Activated CD4-positive, CD25-positive, alpha-beta regulatory T cell treated with anti-CD3 and anti-CD28 coated beads, Interleukin-2, amount 50 U/mL, for 16 hours (primary cell): ENCODE measurements at places on chromosomes 11 and 22.

DNA sequence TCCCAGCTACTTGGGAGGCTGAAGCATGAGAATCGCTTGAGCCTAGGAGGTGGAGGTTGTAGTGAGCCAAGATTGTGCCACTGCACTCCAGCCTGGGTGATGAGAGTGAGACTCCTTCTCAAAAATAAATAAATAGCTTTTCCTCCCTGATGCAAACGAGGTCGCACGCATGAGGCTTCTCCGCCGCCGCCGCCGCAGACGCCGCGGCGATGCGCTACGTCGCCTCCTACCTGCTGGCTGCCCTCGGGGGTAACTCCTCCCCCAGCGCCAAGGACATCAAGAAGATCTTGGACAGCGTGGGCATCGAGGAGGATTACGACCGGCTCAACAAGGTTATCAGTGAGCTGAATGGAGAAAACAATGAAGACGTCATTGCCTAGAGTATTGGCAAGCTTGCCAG lies 20.0 kb upstream of the RAB39A start:
- no peak for DNase-seq

- DNase-seq: no peak
Measured at GRCh38 chr22:39600491-39601179, 30.1 kb downstream of the CACNA1I start.

DNA sequence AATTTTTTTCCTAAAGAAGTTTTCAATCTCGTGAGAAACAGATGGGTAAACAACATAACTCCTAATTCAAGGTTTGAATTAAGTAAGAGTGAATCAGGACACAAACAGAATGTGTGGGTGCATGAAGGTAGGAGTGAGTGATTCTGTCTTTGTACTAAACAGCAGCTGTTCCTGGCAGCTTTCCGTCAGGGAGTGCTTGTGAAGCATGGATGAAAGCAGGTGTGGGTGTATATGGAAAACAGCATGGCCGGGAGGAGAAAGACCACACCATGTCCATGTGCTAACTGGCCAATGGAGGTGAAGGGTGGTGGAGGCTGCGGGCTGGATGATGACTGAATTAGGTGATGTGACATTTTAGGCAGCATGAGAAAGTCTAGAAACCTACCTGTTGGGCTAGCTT lies 49.6 kb downstream of the BARX2 start:
- DNase-seq: no peak

DNA sequence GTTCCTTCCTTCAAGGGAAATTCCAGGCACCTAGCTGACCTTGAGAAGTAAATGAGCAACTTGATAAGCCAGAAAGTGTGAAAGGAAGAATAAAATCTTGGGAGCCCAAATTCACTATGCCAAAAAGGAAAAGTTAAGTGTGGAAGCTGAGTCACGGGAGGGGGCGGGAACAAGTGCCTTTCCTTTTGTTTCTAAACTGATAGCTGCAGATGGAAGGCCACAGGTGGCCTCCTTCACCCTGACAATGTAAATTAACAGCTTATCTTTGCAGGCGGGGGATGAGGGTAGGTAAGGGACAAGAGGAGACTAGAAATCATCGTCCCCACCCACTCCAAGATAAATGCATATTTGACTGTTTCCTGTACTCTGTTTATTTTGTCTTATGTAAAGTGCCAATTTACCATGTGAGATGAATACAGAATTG lies 36.4 kb upstream of the TREH start:
- DNase-seq: no peak

GRCh38 chr22:36329254-36330078 lies 58.3 kb downstream of the MYH9 start:
- peak; percentile 57 for DNase-seq

GRCh38 chr11:59669611-59670009 lies 773 bp upstream of the PATL1 start:
- no peak for DNase-seq

DNA sequence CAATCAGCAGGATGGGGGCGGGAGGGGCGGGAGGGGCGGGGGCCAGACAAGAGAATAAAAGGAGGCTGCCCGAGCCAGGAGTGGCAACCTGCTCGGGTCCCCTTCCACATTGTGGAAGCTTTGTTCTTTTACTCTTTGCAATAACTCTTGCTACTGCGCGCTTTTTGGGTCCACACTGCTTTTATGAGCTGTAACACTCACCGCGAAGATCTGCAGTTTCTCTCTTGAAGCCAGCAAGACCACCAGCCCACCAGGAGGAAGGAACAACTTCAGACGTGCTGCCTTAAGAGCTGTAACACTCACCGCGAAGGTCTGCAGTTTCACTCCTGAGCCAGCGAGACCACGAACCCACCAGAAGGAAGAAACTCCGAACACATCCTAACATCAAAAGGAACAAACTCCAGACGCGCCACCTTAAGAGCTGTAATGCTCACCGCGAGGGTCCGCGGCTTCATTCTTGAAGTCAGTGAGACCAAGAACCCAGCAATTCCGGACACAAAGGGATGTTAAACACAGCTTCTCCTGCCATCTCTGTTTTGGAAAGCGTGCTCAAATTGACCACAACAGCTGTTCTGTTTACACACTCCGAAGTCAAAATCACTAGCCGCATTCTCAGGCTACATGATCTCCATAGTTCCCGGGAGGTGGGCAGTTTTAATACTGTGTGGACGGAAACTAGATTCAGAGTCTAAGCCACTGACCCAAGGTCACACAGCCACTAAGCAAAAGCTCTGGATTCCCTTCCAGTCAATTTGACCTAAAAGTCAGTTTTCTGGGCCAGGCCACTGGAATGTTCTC lies 11.9 kb downstream of the PLAAT2 start:
- DNase-seq: no peak

DNA sequence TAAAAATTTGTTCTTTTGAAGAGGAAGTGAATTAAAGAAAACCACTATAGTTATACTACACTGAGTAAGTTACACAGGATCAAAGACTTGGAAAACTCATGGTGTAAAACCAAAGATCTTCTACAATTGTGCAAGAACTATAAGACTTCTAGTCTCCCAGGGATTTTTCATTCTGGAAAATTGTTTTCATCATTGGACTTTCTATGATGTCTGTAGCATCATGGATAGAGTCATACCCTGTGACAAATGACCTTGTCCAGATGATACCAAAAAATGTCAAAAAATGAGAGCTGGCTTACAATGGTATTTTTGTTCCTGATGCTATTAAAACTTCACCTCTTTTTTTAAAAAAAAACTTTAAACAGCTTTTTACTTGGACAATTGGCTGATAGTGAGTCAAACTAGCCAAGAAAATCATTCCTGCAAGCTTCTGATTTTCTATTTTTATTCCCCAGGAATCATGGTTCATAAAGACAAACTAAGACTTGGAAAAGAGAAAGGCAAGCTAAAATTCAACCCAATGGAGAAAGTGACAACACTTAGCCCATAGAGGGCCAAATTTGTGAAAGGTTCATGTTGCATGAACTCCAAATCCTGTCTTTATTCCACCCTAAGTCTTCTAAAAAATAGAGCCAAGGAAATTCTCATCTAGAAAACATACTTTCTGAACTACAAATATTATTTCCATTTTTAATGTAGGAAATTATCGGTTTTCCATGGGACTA lies 30.7 kb downstream of the ME3 start:
- no peak for DNase-seq

- DNase-seq: no peak
Measured at GRCh38 chr22:45757068-45757467, 85.4 kb downstream of the ATXN10 start.

- DNase-seq: no peak
Measured at GRCh38 chr11:19562156-19562555, 150.5 kb upstream of the NAV2 start.

GRCh38 chr22:42490243-42490832 lies 29.3 kb downstream of the RRP7A start:
- no peak for DNase-seq
